ENCODE measurements at places on chromosomes 12 and 14.

DNA sequence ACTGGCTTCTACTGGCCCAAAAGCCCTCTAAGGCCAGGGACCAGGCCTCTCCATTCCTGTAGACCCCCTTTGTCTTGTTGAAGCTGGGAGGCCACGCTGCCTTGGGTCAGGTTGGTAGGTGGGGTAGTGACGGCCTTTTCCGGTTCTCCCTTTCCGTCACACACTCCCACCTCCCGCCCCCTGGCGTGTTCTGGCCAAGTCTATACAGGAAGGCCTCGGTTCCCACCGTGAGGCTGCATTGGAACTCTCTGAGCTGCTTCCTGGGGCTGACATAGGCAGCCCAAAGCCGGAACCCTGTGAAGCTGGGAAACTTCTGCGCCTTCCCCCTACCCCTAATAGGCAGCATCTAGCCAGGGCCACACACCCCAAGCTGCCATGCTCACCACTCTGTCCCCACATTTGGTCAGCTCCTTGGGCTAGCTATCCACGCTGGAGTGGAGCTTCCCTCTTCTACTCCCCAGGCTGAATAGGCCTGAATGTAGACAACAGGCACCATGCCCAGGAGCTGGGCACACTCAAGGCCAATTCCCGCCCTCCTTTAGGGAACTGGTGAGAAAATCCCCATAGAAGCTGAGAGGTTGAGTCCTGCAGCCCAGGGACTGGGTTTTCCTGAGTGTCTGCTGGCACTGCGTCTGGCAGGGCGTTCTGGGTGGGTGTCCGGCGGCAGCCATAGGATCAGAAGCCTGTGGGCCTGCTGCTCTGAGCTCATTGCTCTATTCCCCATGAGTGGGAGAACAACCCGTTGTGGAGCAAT, 35.7 kb downstream of the RIN3 start:
- no peak for DNase-seq

DNA sequence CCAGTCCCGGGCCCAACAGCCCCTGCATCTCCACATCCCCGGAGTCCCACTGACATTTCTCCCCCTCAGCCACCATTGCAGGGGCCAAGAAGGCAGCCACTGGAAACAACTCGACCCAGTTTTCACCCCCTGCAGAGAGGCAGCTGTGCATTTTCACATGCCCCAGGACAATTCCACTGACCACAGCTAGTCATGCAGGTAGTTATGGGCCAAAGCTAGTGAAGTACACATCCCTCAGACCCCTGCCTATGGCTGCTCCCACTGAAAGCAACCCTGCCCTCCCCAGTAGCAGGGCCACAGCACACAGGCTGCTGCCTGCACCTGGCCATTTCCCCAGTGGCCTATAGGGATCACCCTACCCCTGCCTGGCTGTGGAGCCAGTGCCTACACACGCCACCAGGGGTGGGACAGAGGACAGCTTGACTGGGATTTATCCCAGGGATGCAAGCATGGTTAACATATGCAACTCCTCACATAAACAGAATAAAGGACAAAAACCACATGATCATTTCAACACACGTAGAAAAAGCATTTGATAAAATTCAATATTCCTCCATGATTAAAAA, 154.0 kb downstream of the NDUFA12 start:
- no peak for DNase-seq

- DNase-seq, result no peak
These were observed 1537.4 kb downstream of the AACS start for GRCh38 chr12:126602612-126603011.

DNA sequence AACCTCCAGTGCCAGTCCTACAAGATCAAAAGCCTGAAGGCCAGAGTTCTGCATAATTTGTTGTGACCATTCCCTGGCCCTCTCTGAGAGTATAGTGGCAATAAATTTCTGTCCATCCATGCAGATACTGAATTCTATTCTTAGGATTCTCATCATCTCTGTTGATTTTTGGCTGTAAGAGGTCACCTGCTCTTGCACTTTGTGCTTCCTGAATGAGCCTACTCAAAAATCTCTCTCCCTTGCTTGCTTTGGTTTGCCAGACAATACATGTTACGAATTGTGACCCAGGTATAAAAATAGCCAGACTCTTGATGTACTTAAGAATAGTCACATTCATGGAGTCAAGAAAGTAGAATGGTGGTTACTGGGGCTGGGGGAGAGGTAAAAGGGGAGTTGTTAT, 16.7 kb downstream of the ZNF664 start:
- DNase-seq, result no peak

DNA sequence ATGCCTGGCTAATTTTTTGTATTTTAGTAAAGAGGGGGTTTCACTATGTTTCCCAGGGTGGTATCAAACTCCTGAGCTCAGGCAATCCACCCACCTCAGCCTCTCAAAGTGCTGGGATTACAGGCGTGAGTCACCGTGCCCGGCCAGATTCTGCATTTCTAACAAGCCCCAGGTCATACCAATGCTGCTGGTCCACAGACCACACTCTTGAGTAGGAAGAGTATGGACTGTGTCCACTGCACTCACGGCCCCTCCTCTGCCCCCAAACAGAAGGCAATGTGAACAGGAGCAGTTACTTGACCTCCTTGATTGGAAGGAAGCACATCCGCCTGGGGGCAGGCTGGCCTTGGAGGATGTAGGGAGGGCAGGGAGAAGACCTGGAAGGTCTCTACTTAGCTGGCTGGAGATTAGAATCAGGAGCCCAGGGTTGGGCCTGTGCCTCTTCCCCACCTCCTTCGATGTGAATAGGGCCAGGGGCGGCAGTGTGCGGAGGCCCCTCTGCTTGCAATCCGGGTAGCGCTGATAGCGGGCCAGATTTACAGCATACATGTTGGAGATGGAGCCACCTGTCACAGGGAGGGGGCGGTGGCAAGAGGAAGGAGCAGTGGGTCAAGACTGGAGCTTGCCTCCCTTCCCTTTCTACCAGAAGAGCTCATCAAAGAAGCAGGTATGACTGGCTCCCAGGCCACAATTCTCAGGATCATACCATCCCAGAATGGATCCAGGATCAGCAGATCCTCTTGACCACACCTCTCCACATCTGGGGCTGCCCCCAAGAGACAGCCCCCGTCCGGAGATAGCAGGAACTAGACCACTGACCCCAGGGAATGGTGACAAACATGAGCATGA, 9.4 kb upstream of the ZNF740 start:
- no peak for DNase-seq

DNA sequence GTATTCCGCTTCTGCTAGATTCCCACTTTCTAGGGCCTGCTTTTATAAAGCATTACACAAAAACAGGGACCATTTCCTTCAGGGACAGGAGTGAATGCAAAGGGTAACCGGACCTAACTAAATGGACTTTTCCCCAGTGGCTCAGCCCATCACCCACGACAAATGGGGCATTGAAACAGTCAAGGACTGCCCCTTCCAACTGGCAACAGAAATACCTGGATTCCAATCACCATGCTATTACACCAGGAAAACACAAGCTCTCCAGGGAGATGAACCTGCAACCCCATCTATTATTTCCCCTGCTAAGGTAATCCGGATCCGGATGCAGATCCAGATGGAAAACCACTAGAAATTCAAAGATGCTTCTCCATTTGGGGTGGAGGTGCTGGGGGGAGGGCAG, 1.0 kb downstream of the MPHOSPH9 start:
- no peak for DNase-seq

DNA sequence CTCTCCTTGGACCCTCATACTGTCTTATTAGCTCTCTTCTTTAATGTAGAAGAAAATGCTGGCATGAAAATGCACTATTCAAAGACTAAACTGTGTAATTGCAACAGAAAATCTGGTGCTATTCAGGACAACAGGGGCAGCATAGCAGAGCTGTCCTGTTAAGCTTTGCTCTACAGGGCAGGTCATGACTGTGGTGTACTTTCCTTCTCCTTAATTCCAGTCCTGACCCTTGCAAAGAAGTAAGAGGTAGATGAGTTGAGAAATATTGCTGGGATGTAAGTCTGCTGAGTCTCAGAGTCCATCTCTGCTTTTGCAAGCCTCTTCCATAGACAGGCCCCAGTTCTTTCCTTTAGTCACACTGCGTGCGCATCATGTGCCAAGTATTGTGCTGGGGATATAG, 52.6 kb upstream of the STK38L start:
- DNase-seq, result no peak

Measured in prostate gland (tissue), 2 donors.